ENCODE measurements at places on chromosomes 12 and 14.

- DNase-seq = no peak
Observed at GRCh38 chr12:6426882-6427671, 17.7 kb upstream of the CD27 start.

- no peak for DNase-seq
Observed at GRCh38 chr14:105529569-105530284, 3.3 kb downstream of the TMEM121 start.

DNA sequence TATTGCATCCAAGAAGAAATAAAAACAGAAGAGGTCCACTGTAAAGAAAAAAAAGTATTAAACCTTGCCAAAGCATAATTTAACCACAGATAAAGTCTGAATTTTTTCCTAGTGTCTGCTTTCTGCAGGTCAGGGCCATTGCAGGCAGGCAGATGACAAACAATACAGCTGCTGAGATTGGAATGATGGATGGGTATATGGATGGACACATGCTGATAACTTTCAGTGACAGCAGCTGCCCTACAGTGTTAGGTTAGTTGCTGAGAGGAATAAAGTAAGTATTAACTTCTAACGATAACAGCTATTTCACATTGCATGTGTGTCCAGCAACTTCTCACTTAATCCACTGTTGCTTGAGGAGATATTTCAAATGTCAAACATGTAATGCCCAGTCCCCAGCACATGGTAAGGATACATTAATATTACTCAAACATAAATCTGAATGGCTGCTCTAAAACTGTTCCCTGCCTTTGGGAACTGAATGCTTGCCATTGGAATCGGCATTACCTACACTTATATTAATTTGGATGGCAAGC lies 515.3 kb downstream of the RMST start:
- no peak for DNase-seq

DNA sequence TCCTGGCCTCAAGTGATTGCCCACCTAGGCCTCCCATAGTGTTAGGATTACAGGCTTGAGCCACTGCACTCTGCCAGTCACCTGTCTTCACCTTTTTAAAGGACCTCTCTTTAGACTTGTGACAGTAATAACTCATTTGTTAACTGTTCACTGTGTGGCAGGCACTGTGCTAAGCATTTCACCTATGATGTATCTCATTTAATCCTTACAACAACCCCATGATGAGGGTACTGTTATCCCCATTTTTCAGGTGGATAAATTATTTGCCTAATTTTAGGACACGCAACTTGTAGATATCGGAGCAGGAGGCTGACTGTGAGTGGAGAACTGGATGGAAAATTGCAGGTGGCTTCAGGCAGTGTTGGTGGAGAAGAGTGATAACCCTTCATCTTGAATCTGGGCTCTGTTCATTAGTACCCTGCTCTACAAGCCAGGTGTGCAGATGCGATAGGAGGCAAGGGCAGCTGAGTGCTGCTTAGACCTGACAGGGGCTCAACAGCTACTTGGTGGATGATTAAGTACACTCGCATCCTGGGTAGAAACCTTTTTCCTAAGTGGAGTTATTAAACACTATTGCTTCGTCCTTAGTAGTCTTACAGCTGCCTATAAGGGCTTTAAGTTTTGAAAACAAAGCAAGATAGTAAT lies 2.7 kb downstream of the TCTN1 start:
- no peak for DNase-seq

DNA sequence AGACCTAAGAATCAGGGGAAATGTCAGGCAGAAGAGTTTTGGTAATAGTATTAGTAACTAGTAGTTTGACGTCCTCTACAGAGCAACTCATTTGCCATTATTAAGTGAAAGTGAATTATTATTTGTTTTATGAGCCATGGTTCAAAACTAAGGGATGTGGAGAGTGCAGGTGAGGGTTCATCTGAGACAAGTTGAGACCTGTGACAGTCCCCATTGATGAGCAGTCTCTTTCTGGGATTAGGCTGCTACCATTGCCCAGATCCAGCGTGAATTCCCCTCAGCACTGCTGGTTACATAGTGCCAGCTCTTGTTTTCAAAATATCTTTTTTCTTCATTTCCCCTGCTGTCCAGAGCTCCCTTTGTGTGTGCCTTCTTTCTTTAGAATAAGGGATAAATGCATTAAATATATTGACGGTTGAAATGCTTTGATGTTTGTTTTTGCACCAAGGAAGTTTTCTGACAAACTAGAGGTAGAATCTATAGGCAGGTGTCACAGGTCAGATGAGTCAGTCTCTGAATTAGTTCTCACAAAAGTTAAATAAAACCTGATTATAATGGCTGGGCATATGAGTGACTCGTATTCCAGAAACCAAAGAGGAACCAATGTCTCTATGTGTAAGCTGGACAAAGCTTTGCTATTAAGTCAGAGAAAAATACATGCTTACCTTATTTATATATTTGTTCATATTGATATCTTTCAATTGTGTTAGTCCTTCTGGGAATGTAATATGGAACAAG lies 381.4 kb downstream of the TMEM117 start:
- DNase-seq = no peak

- DNase-seq = no peak
Observed at GRCh38 chr12:107291018-107291417, 197.7 kb upstream of the CRY1 start.

GRCh38 chr14:101060171-101060601 lies 156.7 kb upstream of the RTL1 start:
- DNase-seq = no peak

- no peak for DNase-seq
Observed at GRCh38 chr14:104659764-104660523, 29.5 kb upstream of the INF2 start.

DNA sequence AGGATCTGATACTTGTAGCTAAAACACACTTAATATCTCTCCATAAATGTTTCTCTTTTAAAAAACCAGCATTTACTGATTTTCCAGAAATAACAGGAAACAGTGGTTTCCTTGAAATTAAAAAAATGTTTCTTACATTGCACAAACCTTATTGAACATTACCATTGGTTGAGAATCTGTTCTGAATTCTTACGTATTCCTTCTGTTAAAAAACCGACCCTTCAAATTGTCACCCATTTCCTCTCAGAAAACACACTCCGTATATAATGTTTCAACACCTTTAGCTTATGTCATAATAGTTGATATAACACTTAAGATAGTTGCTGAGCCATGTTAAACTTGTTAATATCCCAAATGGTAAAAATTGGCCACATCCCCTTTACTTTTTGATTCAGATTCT lies 51.2 kb downstream of the MSRB3 start:
- no peak for DNase-seq

DNA sequence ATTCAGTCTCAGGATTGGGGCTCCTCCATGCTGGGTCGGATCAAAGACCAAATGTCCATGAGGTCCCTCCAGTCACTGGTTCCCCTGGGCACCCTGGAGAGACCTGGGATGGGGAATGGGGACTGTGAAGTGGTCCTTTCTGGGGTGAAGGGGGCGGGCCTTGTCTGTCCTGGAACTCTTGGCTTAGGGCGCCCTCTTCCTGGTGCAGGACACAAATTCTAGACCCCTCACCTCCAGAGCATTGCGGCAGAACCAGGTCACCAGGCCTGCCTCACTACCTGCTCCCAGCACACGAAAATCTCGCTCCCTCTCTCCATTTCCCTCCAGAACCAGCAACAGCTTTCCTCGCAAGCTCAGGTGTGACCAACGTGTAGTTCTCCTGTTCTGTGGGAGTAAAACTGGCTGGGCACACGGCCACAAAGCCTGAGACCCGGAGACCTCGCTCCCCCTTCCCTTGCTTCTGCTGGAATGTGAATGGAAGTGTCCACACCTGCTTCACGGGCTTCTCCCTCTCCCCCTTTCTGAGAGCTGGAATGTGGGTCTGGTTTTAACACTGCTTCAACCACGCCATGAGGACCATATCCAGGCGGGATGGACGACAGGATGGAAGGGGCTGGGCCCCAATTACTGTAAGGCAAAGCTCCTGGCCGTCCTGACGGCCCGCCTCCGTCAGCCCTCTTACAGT lies 112.7 kb downstream of the SCARB1 start:
- DNase-seq = no peak

GRCh38 chr14:58626431-58626831 lies 11.3 kb upstream of the DACT1 start:
- DNase-seq = no peak

DNA sequence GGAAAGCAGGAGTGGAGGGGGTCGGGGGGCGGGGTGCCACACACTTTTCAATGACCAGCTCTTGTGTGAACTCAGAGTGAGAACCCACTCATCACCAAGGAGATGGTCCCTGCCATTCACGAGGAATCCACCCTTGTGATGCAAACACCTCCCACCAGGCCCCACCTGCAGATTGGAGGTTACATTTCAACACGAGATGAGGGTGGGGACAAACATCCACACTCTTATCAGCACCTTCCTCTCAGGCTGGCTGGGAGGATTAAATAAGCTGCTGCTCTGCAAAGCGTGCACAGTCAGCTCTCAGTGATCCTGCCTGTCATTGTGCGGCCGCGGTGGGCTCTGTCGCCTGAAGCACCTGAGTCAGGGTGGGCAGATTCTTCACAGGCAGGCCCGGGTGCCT lies 39.7 kb downstream of the AACS start:
- no peak for DNase-seq

- DNase-seq = no peak
Observed at GRCh38 chr14:21991130-21991529, 317.5 kb upstream of the OR4E1 start.

GRCh38 chr14:93938751-93939303 lies 11.7 kb downstream of the FAM181A start:
- DNase-seq = no peak

DNA sequence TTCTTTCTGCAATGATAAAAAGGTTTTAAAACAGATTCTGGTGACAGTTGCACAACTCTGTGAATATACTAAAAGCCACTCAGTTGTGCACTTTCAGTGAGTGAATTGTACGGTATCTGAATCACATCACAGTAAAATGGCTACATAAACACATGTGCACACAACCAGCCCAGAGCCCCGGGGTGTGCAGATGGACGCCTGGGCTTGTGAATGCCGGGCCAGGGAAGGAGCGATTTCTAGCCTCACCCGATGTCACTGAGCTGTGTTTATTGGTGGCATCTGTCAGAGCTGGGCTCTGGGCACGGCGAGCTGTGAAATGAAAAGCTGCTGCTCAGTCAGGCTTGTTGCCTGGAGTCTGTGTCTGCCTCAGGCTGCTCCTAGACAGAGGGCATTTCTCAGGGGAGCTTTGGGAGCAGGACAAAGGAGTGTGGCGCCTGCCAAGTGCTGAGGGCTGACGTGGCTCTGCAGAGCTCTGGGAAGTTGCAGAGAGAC lies 25.9 kb downstream of the RHOF start:
- peak; percentile 79 for DNase-seq

DNA sequence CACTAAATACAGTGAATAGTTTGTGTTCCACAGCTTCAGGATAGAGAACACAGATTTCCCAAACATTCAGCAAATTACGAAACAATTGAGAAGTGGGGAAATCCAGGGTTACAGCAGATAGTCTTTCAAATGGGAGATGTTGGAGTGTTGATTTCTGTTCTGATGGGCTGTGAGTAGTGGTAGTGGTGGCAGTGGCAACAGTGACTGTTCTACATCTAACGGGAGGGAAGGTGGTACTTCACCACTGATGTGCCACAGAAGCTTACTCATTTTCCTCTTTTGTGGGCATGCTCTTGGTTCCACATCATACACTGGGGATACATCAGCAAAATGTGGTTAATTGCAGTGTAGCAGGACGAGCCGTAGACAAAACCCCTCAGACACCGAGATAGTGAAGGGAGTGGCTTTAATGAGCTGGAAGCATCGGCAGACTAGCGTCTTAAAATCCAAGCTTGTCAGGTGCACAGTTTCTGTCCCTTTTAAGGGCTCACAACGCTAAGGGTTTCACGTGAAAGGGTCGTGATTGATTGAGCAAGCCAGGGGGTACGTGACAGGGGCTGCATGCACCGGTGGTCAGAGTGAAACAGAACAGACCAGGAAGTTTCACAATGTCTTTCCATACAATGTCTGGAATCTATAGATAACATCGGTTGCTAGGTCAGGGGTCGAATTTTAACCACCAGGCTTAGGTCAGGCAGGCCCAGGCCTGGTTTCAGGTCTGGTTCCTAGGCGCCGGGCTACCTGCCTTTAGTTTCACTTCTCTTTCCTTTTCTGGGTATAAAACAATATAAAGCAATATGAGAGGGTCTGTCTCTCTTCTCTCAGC lies 330.6 kb upstream of the FBXO33 start:
- no peak for DNase-seq

- DNase-seq = peak; percentile 91
Observed at GRCh38 chr14:101809671-101810514, 48.4 kb downstream of the PPP2R5C start.

DNA sequence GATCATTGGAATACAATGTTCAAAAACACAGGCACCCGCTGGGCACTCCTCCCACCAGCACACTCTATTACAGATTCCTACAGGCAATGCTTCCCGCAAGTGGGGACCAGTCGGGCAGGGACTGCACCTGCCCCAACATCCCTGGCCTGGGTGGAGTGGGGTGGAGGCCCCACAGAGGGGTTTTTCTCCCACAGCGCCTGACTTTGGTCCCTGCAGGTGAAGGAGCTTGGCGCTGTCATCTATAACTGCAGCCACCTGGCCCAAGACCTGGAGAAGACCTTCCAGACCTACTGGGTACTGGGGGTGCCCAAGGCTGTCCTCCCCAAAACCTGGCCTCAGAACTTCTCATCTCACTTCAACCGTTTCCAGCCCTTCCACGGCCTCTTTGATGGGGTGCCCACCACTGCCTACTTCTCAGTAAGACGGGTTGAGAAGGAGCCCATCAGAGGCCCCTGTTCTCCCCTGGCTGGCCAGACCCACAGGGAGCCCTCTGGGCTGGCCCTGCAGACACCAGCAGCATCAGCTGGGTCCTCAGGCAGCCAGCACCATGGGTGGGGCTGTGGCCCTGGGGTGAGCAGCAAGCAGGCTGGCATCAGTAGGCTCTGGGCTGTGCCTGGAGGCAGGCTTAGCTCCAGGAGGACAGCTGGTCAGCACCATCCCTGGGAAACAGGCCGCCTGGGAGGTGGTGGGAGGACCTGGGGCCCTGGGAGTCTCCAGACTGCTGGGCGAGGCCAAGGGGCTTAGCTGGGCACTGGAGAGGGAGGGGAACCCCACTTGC lies 6.0 kb downstream of the PLD4 start:
- DNase-seq = no peak

GRCh38 chr12:72197790-72198189 lies 74.4 kb upstream of the TRHDE start:
- DNase-seq = no peak

- no peak for DNase-seq
Observed at GRCh38 chr12:91173124-91173523, 9.5 kb downstream of the DCN start.

Data from DMS 273 treated with DMSO at 0.1 percent for 48 hours (cell line).